ENCODE measurements at places on chromosomes 1 and 21.

DNA sequence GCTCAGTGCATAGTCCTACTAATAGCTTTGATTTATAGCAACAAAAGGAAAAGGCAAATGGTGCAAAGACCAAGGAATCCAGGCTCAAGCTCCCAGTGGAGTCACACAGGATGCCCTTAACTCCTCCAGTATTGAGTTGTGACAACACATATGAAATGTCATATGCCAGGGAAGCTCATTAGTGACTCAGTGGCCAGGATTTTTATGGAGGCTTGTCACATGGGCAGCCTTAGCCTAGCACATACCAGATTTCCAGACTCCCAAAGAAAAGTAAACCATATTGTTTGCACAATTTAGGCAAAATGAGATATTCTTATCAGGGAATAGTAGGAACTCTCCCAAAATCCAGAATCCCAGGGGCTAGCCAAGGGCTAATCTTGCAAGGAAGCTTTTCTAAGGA lies 129.2 kb downstream of the MAGI3 start:
- no peak for DNase-seq

DNA sequence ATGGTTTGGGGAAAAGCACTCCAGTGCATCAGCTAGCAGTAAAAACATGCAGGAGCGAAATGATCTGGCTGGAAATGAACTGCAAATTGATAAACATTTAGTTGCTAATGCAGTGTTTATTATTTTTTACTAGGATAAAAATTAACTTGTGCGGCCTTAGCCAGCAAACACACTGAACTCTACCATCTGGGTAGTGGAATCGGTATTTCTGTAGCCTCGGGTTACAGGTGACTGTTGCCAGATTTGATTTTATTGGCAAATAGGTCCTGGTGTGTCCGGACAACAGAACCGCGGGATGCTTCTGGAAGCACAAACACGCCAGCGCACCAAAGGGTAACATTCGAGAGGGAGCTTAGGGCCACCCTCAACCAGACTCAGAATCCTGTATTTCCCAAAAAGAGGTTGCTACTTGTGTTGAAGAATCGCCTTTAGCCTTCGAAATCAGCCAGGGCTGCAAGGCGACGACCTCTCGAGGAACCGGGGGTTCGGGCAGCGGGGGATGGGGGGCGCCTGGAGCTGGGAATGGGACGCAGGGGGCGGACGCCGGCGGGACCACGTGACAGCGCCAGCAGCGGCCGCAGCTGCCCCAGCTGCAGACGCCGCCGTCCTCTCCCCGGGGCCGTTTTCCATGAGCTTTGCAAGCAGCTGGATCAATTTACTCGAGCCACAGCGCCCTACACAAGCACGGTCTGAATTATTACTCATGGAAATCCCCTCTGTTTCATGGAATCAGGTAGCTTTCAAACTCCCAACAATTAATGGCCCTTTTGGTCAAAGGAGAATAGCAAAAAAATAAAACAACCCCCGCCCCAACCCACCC lies 158.8 kb downstream of the TOMM20 start:
- no peak for DNase-seq

GRCh38 chr1:79232818-79233217 lies 226.3 kb upstream of the ADGRL4 start:
- no peak for DNase-seq

- no peak for DNase-seq
Observed at GRCh38 chr1:62325081-62325480, 5.8 kb upstream of the KANK4 start.

DNA sequence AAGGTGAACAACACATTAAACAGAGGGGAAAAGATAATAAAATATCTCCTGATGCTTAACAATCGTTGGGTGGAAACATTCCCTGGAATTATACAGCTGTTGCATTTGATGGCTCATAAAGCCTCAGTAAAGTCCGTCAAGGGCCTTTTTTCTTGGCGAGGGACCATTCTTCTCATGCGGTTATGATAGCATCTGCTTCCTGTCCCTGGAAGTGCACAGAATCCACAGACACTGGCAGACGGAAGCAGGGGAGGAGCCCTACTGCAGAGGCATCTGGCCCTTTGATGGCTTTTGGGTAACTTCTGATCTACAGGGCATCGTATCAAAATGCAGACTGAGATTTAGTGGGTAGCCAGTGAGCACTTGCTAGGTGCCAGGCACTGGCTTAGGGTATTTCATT lies 286.9 kb downstream of the KIF26B start:
- no peak for DNase-seq

DNA sequence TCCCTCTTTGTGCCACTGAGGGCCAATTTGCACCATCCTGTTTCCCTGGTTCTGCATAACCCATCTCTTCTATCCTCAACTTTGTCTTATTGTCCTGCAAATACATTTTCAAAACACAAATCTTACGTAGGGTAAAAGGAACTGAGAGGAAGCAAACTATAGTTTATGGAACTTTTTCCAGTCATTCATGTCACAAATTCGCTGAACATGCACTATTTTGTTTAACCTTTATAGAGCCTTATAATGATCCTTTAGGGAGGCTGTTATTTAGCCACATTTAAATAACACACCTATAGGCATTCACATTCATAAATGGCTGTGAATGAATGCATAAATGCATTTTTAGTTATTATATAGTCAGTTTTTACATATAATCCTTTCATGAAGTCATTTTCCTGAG lies 85.0 kb downstream of the PLPPR5 start:
- DNase-seq, result no peak

- DNase-seq, result no peak
Observed at GRCh38 chr1:200530623-200531261, 89.8 kb downstream of the KIF14 start.

DNA sequence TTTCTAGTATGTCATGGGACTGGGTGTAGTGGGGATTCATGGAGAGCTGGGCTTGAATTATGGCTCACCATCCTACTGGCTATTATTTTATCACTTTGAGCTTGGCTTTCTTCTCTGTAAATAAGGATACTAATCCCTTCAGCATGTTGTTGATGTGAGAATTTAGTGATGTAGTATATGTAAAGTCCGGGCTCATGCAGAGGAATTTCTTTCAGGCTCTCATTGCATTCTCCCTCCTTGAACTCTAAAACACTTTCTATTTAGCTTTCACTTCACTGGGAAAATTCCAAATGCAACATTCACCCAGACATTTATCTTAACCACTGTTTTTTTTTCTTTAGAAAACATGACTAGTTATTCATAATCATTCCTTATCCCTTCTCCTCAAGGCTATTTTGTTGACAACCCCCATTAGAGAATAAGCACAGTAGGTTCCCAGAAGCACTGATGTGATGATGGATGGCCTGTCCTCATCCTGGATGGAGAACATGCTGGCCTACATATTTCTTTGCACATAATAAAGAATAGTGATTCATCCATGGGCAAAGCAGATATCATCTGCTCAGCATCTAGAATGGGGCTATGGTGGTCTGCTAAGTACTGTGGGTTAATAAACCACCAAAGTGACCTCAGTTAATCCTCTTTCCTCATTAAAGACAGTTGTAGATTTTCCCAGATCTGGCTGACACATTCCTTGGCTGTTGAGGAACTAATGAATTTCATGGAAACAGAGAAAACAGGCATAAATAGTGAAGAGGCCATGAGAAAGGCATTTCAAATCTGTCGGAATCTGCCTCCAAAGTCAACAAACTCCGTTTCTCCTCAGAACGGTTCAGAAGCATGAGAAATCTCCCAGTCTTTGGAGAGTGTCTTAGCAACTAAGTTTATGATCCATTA lies 68.0 kb upstream of the CYP2J2 start:
- no peak for DNase-seq

GRCh38 chr21:26784974-26785373 lies 60.2 kb downstream of the ADAMTS1 start:
- no peak for DNase-seq

DNA sequence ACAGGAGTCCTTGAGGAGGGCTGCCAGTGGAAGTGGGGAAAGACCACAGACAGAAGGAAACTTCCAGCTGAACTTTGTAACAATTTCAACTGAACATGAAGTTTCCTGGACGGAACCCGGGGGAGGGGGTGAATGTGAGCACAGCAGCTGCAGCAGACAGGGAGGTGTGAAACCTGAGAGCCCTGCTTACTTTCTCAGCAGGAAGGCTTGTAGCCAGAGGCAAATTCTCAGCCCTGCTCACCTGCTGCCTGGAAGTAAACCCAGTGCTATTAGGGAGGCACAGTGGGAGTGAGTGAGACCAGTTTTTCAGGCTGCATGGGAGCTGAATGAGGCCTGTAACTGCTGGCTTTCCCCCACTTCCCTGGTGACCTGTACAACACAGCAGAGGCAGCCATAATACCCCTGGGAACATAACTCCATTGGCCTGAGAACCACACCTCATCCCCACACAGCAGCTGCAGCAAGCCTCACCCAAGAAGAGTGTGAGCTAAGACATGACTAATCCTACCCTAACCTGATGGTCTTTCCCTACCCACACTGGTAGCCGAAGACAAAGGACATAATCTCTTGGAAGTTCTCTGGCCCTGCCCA lies 9.6 kb upstream of the SPRR2F start:
- DNase-seq, result no peak

DNA sequence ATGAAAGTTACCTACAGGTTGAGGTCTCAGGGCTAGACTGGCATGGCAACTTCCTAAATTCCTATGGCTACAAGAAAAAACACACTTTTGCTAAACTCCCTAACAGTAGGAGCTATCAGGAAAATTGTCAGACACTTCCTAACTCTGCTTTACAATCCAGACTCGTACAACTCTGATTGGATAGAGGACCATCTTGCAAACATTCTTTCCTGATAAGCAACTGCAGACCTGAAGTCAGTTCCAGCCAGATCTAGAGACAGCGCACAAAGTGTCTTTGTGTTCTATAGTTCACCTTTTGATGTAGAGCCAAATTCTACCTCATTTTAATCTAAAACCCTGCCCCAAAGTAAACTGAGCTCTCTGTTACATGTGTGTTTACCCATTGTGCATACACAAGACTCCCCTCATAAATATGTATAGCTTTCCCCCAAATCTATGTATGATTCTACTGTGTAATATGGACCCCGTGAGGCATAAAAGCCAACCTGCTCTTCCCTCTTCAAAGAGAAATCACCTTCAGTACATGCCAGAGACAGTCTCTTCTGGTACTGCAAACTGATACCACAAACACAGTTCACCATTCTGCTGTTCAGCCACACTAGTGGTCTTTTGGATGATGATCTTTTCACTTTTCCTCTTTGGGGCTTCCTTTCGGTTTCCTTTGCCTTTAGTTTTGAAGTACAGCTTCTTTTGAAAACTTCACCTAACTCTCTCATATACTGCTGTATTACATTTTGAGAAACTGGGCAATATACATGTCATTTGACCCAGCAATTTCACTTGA lies 21.7 kb downstream of the ZP4 start:
- DNase-seq, result no peak

DNA sequence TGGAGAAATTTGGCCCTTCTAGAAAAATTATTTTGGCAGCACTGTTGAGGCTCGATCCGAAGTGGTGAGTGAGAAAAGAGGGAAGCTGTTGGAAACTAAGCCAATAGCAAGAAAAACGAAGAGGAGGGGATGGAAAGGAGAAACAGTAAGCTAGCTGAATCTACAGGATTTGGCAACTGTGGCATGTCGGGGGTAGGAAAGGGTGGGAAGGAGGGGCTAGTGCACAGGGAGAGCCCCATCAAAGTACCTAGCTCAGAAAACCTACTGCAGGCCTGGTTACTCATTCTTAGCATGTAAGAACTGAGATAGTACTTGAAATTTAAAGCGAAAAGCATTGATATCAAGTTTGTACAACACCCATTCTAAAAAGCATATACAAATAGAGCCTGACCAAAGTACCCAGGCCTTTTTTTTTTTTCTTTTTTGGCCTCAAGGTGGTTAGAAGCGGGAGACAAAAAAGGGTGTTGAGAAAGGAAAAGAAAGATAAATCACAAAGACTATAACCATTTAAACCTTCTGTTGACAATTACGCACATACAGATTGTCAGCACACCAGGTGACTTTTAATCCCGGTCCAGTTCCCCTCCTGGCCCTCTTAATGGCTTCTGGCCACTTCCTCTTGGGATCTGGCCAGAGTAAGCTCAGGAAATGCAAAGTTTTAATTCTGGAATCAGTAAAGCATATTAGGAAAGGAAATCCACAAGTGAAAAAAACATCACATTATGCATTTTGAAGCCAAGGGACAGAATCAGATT lies 50.4 kb downstream of the SLC16A1 start:
- DNase-seq, result no peak

DNA sequence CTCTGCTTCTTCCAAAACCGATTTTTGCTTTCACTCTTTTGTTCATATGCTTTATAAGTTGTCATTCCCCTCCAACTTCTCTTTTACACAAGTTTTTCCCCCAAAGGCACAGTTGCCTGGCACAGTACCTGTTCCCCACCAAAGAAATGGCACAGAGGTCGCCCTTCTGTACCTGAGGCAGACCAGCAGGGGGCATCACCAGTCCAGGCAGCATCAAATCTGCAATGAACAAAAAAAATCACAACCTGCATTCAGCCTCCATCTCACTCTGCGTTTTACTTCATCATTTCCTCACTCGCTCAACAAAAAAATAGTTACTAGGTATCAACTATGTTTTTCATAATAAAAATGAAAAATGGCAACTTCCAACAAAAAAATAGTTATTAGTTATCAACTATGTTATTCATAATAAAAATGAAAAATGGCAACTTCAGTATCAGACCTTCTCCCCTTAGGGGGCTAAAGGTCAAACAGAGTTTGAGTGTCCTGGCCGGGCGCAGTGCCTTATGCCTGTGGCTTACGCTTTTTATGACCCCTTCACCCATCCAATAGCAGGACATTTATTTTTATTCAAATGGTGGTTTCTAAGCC lies 4.1 kb downstream of the EIF2D start:
- DNase-seq, result no peak

DNA sequence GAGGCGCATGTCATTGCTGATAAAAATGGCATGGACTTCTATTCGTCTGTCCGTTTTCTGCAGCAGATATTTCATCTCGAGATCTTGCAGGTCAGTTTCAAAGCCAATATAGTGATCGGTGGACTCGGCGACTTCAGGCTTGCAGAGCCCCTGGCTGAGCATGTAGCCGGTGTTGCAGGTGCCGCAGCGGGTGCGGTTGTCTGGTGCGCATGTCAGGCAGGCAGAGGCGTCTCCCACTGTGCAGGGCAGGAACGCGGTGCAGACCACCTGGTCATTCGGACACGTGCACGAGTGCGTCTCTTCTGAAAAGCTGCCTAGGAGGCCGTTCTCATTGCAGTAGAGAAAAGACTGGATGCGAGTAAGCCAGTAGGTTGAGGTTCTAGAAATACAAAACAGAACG lies 378.9 kb downstream of the BRINP3 start:
- no peak for DNase-seq

GRCh38 chr1:26288311-26288941 lies 8.5 kb downstream of the SH3BGRL3 start:
- no peak for DNase-seq

DNA sequence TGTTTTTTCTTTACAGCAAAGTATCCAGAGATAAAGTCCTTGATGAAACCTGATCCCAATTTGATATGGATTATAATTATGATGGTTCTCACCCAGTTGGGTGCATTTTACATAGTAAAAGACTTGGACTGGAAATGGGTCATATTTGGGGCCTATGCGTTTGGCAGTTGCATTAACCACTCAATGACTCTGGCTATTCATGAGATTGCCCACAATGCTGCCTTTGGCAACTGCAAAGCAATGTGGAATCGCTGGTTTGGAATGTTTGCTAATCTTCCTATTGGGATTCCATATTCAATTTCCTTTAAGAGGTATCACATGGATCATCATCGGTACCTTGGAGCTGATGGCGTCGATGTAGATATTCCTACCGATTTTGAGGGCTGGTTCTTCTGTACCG lies 6.5 kb downstream of the DEGS1 start:
- DNase-seq, result no peak

All from CMK (cell line).